ENCODE measurements at places on chromosomes 5 and 9.

GRCh38 chr5:128397876-128398275 is 140.2 kb downstream of the FBN2 start:
- no peaks in the 10 kb centered on the region for H3K36me3 ChIP-seq
- no peak overlapping the region for H3K27ac ChIP-seq
- H3K27me3 ChIP-seq, result no peaks in the 10 kb centered on the region

DNA sequence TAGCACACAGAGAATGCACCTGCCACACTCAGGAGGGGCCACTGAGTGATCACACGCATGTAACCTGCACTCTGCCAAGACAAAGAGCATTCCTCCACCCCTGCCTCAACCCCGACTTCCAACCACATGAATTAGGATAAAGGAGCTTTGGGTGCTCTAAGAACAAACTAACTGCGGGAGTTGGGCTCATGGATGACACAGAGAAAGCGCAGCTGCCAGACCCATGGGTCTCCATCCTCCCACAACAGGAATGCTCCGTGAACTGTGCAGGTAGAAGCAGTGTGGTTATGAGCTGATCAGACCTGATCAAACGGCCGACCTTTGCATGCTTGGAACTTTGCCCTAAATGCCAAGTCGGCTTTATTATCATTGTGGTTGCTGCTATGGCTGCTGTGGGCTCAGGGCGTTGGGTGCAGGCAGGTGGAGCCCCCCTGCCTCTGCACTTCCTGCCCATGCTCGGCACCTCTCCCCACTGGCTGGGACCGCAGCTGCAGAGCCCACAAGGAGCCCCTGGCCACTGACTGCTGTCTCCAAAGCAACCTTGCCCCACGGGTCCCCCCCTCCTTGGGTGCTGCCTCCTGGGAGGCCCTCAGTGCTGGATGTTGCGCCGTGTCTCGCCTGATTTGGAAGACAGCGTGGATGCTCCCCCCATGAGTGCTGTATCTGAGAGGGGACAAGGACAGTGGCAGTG is 2.6 kb upstream of the SLC6A3 start:
- H3K4me1 ChIP-seq, result no peaks in the 10 kb centered on the region
- peaks cover 45% of the 10 kb centered on the region for H3K27me3 ChIP-seq
- H3K4me3 ChIP-seq, result no peak overlapping the region

- no peak for DNase-seq
- peaks cover 3% of the 10 kb centered on the region for H3K27me3 ChIP-seq
- no peak overlapping the region for H3K4me3 ChIP-seq
- peaks cover 25% of the 10 kb centered on the region for H3K4me1 ChIP-seq
These were observed 23.5 kb downstream of the ITGA1 start for GRCh38 chr5:52811067-52811749.

DNA sequence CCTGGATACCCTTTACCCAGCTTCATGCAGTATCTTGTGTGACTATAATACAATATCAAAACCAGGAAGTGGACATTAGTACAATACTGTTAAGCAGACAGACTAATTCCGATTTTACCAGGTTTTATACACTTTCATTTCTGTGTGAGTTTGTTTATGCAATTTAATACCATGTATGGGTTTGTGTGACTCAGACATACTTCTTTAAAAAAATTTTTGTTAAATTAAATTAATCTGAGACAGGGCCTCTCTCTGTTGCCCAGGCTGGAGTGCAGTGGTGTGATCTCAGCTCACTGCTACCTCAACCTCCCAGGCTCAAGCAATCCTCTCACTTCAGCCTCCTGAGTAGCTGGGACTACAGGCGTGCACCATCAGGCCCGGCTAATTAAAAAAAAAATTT is 156.8 kb downstream of the GAPVD1 start:
- DNase-seq, result no peak
- no peak overlapping the region for H3K27ac ChIP-seq
- H3K36me3 ChIP-seq, result no peaks in the 10 kb centered on the region
- no peak overlapping the region for H3K4me3 ChIP-seq
- H3K4me1 ChIP-seq, result no peaks in the 10 kb centered on the region

- H3K4me1 ChIP-seq, result no peaks in the 10 kb centered on the region
- no peak overlapping the region for H3K27ac ChIP-seq
- no peak for DNase-seq
- peaks cover 4% of the 10 kb centered on the region for H3K27me3 ChIP-seq
- no peak overlapping the region for H3K4me3 ChIP-seq
These were observed 118.1 kb upstream of the SMIM23 start for GRCh38 chr5:171667341-171668096.

- DNase-seq, result no peak
- H3K27me3 ChIP-seq, result peaks cover 19% of the 10 kb centered on the region
- no peak overlapping the region for H3K4me3 ChIP-seq
- no peak overlapping the region for H3K27ac ChIP-seq
These were observed 24.9 kb upstream of the PTGES start for GRCh38 chr9:129777769-129778130.

DNA sequence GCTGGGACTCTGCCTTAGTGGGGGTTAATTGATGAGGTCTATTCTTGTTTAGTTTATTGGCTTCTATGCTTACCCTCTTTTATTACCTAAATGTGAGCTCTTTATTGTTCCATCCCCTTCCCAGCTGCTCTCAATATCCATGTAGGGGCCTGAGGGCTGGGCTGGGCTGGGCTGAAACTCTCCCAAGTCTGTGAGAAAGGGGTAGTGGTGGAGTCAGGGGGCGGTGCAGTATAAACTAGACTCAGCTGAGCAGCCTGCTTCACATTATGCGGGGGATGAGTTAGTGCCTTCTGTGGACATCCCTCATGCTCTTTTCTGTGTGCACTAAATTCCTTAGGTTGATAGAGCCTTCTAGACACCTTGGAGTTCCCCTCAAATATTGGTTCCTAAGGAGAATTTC is 451.8 kb upstream of the PTGER4 start:
- no peak overlapping the region for H3K4me3 ChIP-seq
- no peak overlapping the region for H3K27ac ChIP-seq
- no peak for DNase-seq
- no peaks in the 10 kb centered on the region for H3K36me3 ChIP-seq

DNA sequence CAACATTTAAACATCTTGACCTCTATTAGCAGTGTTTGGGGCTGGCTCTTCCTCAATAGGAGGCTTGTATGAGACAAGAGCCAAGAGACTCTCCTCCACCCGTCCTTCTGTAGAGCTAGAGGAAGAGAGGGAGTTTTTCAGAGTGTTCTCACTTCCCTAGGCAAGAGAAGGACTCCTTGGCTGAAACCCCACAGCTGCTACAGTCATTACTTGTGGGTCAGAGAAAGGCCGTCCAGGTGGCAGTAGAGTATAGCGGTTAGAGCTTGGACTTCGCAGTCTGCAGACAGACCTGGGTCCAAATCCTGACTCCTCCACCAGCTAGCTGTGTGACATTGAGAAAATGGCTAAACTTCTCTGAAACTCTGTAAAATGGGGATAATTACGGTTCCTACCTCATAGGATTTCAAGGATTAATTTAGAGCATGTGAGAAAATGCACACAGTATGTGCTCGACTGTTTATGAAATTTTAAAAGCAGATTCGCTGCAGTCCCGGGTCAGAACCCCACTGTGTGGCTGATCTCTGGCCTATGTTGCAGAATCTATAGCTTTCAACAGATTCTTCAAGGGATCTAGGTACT is 80.8 kb upstream of the ARAP3 start:
- peaks cover 25% of the 10 kb centered on the region for H3K27me3 ChIP-seq
- no peak overlapping the region for H3K4me3 ChIP-seq
- no peak for DNase-seq
- no peaks in the 10 kb centered on the region for H3K36me3 ChIP-seq
- H3K4me1 ChIP-seq, result no peaks in the 10 kb centered on the region

- no peak overlapping the region for H3K4me3 ChIP-seq
- no peaks in the 10 kb centered on the region for H3K27me3 ChIP-seq
- DNase-seq, result no peak
- no peaks in the 10 kb centered on the region for H3K36me3 ChIP-seq
- H3K27ac ChIP-seq, result no peak overlapping the region
These were observed 13.0 kb upstream of the PLIN2 start for GRCh38 chr9:19140259-19140658.

GRCh38 chr9:35001803-35002502 is 12.4 kb downstream of the DNAJB5 start:
- H3K4me3 ChIP-seq, result peak overlapping the region; percentile 43
- peak overlapping the region; percentile 73 for H3K27ac ChIP-seq
- peaks cover 39% of the 10 kb centered on the region for H3K4me1 ChIP-seq

- H3K36me3 ChIP-seq, result no peaks in the 10 kb centered on the region
- no peak overlapping the region for H3K27ac ChIP-seq
- DNase-seq, result no peak
- H3K4me1 ChIP-seq, result no peaks in the 10 kb centered on the region
These were observed 49.4 kb upstream of the COL5A1 start for GRCh38 chr9:134592018-134592818.

DNA sequence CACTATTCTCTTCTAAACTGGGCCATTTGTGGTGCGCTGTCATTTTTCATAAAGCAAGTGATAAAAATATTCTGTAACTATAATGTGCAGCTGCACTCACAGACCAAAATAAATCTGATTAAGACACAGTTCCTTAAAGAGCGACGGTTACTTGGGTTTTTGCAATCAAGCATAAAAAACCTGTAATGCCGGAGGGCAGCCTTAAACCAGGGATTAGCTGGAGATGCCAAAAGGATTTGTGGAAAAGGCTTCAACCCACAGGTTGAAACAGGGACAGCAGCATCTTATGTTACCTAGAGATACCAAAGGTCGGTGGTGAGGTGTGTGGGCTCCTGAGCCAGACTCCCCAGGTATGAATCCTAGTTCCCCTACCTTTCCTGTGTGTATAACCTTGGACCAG is 49.3 kb downstream of the CTNND2 start:
- no peak for DNase-seq
- no peak overlapping the region for H3K4me3 ChIP-seq
- H3K36me3 ChIP-seq, result no peaks in the 10 kb centered on the region
- H3K4me1 ChIP-seq, result no peaks in the 10 kb centered on the region

- peaks cover 3% of the 10 kb centered on the region for H3K27me3 ChIP-seq
- no peak for DNase-seq
- no peaks in the 10 kb centered on the region for H3K4me1 ChIP-seq
- H3K4me3 ChIP-seq, result no peak overlapping the region
- no peak overlapping the region for H3K27ac ChIP-seq
These were observed 192.3 kb downstream of the CACNA1B start for GRCh38 chr9:138069731-138070456.

- no peak overlapping the region for H3K4me3 ChIP-seq
- H3K27ac ChIP-seq, result no peak overlapping the region
- H3K27me3 ChIP-seq, result peaks cover 5% of the 10 kb centered on the region
- H3K36me3 ChIP-seq, result peaks cover 15% of the 10 kb centered on the region
- H3K4me1 ChIP-seq, result peaks cover 10% of the 10 kb centered on the region
These were observed 95.3 kb downstream of the PTTG1 start for GRCh38 chr5:160516696-160517530.

DNA sequence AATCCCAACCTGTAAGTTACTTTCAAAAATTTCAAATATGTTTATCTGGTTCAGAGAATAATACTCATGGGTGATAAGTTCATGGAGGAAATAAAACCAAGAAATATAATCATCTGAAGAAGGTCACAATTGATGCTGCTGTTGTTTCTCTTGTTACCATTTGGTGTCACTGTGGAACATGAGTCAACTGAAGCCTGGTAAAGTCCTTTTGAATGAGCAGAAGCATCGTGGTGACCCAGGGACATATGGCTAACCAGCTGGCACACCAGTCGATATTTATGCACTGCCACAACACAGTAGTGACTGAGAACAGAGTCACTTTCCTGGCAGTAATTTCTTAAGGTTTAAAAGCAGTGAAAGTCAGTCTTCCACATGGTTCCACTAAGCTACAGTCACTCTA is 612.9 kb upstream of the TLE4 start:
- no peaks in the 10 kb centered on the region for H3K4me1 ChIP-seq
- H3K4me3 ChIP-seq, result no peak overlapping the region
- no peaks in the 10 kb centered on the region for H3K27me3 ChIP-seq
- no peak for DNase-seq
- H3K36me3 ChIP-seq, result no peaks in the 10 kb centered on the region
- no peak overlapping the region for H3K27ac ChIP-seq

DNA sequence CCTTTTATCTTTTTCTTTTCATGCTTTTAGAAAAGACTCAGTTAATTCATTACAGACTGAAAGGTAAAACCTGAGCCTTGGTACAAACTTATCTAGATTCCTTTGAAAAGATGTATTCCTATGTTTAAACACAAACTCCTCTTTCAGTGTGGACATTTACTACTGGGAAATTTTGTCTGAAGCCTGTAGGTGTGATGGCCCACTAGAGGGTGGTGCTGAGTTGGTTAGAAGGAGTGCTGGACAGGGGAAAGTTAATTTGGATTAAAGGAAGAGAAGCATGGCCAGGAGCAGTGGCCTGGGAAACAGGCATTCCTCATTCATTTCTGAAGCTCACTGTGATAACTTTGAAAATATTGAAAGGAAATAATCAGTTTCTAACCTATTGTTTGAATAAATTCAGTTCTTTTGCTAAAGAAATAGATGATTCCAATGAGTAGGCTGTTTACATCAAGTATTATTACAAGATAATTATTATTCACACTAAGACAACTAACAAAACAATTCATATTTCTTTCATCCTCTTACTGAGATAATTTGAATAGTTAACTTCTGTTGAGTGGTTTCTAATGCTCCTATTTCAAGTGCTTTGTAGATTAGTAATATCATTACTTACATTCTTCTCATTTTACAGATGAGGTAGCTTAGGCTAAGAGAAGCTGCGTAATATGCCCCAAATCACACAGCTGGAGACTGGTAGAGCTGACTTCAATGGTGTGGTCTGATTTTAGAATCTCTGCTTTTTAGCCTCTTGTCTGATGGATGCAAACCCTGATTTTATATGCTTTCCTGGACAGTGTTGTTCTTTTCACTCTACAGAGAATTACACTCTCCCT is 150.9 kb downstream of the ADGRV1 start:
- H3K27ac ChIP-seq, result no peak overlapping the region
- H3K36me3 ChIP-seq, result no peaks in the 10 kb centered on the region
- H3K4me1 ChIP-seq, result no peaks in the 10 kb centered on the region
- no peak for DNase-seq

- H3K4me1 ChIP-seq, result no peaks in the 10 kb centered on the region
- no peak overlapping the region for H3K4me3 ChIP-seq
- DNase-seq, result no peak
- peaks cover 5% of the 10 kb centered on the region for H3K27me3 ChIP-seq
- no peak overlapping the region for H3K27ac ChIP-seq
These were observed 188.0 kb downstream of the CARTPT start for GRCh38 chr5:71907001-71907588.

DNA sequence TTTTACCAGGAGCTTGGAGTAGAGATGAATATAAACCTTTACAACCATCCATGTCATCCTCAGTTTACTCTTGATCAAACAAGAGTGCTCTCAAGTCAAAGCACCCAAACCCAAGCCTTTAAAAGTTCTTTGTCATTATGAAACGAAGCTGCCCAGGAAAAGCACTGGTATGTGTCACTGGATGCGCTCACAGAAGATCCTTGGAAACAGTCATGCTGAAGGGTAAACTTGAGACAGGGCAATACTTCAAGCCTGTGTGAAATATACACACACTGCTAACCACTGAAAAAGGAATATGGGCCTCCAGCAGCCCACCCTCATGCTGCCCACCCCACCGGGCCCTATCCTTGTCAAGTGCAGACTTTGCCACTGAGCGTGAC is 84.5 kb downstream of the PRRT1B start:
- peaks cover 2% of the 10 kb centered on the region for H3K27me3 ChIP-seq
- peaks cover 49% of the 10 kb centered on the region for H3K36me3 ChIP-seq
- peaks cover 70% of the 10 kb centered on the region for H3K4me1 ChIP-seq
- H3K27ac ChIP-seq, result peak overlapping the region; percentile 91
- H3K4me3 ChIP-seq, result no peak overlapping the region
